ENCODE measurements at places on chromosomes 3 and 15. TPM values are rescaled to one million over a fixed set of nuclear protein-coding genes. Genes with fewer than 3 reads are reported as not detected.

The PARP3 gene
- total RNA-seq: 20.4 TPM

The BCHE gene
- not detected for total RNA-seq

GRCh38 chr3:13687517-13687943, 138.6 kb downstream of the FBLN2 start:
- DNase-seq: no peak

DNA sequence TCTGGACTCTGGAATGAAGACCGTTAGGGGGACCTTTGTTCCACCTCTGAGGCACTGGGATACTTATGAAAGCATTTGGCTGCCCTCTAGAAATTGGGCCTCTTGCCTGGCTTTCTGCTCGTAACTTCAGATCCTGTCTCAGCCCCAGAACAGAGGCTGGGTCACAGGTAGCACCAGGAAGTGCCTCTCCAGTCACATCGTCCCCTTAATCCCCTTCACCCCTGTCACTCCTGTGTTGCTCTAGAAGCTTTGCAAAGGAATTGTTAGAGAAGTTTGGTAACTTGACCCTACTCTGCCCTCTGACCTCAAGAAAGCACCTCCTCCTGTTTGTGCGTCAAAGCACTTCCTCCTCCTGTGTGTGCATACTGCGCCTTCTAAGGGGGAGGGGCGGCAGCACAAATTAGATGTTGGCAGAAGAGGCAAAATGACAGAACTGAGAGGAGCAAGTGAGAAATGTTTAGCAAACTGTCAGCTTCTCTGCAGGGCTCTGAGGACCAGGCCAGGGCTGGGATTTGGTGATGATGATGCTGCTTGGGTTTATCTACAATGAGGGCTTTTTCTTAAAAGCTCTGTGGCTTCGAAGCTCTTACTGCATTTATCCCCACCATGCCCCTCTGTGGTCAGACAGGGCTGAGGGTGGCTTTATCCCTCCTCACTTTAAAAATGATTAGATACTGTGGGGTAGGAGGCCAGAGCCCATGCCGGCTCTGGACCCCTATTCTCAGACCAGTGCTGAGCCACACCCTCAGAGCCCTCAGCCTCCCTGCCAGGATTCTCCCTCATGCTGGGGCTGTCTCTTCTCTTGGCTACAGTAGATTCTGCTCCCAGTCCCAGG, 76.2 kb downstream of the LARS2 start:
- DNase-seq: peak; percentile 56

GRCh38 chr3:188631291-188632010, 477.5 kb downstream of the LPP start:
- DNase-seq: no peak

- no peak for DNase-seq
Observed at GRCh38 chr3:72505539-72506405, 342.5 kb downstream of the SHQ1 start.

GRCh38 chr15:44231842-44232241, 36.8 kb upstream of the FRMD5 start:
- DNase-seq: no peak

DNA sequence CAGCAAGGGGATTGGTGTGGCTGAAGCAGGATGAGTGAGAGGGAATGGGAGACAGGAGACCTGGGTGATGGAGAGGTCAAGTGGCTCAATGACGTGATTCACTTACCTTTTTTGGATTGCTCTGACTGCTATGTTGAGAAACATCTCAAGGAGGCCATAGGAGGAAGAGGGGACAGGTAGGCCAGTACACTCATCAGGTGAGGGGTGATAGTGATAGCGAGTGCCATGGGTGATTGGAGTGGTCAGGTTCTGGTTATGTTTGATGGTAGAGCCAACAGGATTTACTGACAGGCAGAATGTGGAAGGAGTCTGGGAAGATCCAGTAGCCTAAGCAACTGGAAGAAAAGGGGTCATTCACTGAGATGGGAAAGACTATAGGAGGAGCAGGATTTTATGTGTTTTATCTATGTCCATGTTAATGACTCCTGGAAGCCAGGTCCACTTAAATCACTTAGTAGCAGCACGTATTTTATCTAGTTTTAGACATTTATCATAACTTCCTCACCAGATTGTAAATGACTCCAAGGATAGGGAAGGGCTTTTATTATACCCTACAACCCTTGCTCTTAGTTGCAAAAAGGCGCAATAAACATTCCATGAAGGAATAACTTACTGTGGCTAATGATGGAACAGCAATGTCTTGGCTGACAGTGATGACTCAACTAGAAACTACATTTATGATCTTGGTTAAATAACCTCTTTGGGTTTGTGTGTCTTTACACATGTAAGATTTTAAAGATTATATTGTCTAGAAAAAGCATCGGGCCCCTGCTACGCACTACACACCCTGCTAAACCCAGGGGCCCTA, 119.8 kb upstream of the RNF7 start:
- no peak for DNase-seq

- DNase-seq: no peak
Observed at GRCh38 chr3:11392860-11393114, 120.6 kb downstream of the ATG7 start.

DNA sequence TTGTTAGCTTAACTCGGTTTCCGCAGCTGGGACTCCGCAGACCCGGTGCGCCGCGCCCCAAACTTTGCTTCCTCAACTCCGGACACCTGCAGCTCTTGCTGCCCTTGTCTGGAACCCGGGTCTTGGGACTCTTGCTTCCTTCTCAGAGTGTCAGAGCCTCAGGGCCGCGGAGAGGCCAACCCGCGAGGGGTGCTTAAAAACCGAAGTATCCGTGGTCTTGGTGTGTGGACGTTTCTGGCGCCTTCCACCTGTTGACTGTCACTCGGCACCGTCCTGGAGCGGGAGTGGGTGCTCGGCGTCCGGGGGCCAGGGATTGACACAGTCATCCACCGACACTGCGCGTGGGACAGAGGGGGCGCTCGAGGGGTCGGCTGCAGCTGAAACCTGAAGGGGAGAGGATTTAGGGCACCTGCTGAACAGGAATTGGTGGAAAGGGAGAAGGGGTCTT, 386 bp downstream of the SQOR start:
- peak; percentile 83 for DNase-seq

DNA sequence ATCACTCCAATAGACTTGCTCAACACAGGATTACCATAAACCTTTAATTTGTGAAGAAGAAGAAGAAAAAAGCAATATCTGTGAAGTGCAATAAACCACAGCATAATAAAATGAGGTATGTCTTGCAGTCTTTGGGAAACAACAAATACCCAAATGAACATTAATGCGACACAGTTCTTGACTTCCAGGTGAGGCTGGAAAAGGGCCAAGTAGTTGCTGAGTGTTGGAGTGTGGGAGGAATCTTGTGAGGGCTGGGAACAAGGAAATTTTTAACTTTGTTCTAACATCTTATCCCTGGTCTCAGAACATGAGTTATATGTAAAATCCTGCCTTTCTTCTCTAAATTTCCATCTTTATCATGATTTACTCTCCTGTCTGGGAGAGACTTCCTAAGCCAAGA, 206.5 kb downstream of the DTWD1 start:
- DNase-seq: no peak

GRCh38 chr3:52328536-52329080, 12.5 kb downstream of the DNAH1 start:
- no peak for DNase-seq

DNA sequence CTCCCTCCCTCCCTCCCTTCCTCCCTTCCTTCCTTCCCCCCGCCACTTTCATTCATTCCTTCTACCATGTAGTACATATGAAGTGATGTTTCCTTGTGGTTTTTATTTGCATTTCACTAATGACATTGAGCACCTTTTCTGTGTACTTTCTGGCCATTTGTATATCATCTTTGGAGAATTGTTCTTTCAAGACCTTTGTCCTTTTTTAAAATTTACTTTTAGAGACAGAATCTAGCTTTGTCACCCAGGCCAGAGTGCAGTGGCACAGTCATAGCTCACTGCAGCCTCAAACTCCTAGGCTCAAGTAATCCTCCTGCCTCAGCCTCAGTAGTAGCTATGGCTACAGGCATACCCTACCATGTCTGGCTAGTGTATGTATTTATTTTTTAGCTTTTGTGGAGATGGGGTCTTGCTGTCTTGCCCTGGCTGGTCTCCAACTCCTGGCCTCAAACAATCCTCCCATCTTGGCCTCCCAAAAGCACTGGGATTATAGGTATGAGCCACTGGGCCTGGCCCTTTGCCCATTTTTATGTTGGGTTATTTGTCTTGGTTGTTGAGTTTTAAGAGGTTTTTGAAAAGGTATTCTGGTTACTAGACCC, 42.0 kb upstream of the CTDSPL2 start:
- DNase-seq: no peak

- DNase-seq: no peak
Observed at GRCh38 chr3:127342735-127343134, 54.9 kb upstream of the PRR20G start.

DNA sequence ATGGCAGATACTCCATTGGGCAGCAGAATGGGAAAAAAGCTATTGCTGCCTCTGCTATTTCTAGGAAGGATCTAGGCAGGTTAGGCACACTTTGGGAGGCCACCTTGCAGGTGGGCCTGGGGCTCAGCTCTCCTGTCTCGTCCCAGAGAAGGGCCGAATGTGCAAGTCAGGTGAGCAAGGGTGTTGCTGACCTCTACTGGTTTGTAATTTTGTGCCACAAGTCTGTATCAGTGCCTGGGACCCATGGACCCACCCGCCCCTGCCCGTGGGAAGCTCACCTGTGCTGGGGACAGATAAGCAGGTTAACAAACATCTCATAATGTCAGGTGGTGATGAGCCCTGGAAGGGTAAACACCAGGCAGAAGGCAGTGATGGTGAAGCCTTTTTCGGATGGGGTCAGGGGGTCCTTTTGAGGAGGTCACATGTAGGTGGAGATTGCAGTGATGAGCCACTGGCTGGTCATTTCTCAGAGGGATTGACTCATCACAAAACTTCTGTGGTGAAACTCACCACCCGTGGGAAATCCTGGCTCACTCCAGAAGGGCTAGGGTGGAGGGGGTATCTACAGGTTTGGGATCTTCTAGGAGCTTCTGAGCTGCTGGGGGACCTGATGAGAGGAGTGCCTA, 161.3 kb downstream of the KLF13 start:
- DNase-seq: peak; percentile 22

DNA sequence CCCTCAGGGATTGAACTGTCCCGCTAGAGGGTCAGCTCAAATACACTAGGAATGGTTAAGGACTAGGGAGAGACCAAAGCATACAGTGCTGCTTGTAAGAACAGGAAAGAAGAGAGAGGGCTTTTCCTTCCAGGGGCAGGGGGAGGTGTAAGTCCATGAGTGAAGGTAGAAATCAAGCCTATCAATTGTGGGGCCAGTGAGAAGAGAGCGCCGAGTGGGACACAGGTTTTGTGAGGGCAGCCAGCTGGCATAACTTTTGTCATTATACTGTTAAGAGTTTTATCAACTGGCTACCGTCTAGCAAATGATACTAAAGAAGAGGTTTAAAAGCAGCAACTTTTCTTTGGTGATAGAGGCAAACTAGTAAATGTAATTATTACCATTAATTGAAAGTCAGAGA, 45.0 kb downstream of the LMCD1 start:
- no peak for DNase-seq

DNA sequence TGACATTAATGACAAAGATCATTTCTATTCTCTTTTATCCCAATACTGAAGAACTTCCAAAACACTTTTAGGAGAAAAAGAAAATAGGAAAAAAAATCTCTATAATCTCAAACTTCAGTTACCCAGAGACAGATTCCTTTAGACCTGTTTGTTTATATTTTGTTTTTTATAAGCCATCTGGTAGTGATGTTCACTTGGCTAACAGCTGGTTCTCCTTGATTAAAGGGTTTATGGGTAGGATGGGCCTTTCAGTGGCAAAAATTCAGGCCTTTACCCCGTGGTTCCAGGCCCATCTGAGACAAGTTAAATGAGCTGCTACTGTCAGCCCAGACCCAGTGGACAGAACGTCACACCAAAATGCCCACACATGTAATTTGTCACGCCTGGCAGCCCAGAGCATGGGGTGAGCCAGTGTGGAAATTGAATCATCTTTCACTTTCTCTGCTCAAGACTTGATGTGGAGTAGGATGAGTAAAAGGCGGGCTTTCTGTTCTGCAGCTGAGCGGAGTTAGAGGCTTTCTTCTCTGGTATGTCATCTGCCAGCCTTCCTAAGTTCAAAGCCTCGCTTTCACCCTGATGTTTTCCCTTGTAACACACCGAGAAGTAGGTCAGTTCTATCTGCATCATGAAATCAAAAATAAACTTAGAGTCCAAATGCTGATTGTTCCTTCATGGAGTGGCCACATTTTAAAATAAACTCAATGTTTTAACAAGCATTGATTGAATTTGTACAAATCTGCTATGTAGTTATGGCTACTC, 62.5 kb upstream of the SKOR1 start:
- peak; percentile 65 for DNase-seq

The LYZL4 gene
- not detected for total RNA-seq

DNA sequence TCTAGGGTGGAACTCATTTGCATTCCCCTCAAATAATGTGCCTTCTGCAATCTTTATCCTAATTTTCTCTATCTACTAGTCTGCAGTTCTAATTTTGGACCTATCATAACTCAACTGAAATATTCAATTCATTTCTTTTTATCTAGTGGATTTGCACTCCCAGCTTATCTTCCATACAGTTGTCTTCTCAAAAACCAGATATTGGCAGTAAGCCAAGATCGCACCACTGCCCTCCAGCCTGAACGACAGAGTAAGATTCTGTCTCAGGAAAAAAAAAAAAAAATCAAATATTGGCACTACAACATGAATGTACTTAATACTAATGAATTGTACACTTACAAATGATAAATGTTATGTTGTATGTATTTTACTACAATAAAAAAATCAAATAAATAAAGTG, 18.0 kb upstream of the CHMP2B start:
- DNase-seq: no peak

The SEMA3F gene
- not detected for total RNA-seq

DNA sequence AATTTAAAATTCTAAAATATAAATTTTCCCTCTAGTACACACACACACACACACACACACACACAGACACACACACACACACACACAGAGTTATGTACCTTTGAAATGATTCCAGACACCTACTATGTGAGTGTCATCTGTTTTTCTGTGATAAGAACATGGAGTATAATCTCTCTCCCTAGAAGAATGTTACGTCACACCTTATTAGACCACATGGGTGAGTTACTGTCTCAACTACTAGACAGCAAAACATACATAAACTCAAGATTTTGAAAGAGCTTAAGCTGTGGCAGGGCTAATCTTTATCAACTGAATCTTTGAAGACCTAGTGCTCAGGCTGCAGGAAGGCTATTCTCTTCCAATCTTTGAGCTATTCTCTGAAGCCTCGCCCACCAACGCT, 385.9 kb upstream of the BCHE start:
- no peak for DNase-seq

DNA sequence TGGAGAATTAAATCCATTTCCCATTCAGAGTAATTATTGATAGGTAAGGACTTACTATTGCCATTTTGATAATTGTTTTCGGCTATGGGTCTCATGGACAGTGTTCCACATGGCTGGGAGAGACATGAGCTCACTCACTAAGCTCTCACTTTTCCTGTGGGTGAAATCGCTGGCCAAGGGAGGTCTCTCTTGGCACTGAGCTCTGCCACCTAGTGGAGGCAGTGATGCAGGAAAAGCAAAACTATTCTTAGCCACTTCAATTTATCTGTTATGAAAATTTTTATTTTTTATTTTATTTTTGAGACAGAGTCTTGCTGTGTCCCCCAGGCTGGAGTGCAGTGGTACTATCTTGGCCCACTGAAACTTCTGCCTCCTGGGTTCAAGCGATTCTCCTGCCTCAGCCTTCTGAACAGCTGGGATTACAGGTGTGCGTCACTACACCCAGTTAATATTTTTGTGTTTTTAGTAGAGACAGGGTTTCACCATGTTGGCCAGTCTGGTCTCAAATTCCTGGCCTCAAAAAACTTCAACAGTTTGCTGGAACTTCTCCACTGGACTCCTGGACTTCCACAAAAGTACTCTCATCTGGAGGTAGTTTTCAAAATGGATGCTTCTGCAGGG, 4.7 kb upstream of the RNF13 start:
- DNase-seq: peak; percentile 64

The USP13 gene
- total RNA-seq: 10.5 TPM

The CACNA2D3 gene
- not detected for total RNA-seq
